ENCODE measurements at places on chromosomes 6 and 20.
A peak's percentile ranks its signal among the peaks of the same experiment; 100 is the strongest.

GRCh38 chr6:35677456-35677855 lies 11.3 kb downstream of the FKBP5 start:
- no peak for DNase-seq

GRCh38 chr6:141953072-141953471 lies 179.7 kb upstream of the GJE1 start:
- DNase-seq = no peak

GRCh38 chr6:156901309-156902019 lies 124.3 kb downstream of the ARID1B start:
- no peak for DNase-seq

GRCh38 chr6:157242791-157243190 lies 80.5 kb downstream of the TMEM242 start:
- DNase-seq = no peak

DNA sequence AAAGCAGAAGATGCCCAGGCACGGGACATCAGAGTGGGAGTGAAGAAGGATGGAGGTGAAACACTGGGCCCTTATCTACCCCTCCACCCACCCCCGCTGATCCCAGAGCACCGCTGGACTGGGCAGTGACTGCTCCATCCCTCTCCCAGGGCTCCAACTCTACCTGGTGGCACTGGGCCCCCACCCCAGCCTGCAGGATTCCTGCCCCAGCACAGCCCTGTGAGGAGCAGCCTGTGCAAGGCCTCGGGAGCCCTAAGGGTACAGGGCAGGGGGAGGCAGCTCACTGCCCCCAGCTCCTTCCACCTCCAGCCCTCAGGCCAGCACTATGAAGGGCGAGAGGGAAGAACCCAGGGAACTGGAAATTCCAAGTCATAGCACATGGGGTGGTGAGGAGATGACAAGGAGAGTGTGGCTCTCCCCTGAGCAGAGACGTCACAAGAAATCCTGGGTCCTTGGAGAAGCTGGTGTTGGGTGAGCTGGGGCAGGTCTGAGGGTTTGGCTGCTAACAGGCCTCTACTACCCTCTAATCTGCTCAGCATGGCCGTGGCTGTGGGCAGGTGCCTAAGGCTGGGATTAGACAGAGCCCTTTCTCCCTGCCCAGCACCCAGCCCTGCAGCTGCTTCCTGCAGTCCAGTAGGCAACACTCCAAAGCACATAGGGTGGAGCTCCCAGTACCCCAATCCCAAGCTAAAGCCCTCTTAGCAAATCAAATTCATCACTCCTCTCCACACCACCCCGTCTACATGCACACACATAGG lies 3.5 kb downstream of the CST3 start:
- DNase-seq = no peak

GRCh38 chr6:82484001-82484400 lies 120.4 kb downstream of the TPBG start:
- DNase-seq = no peak

GRCh38 chr6:139710556-139710955 lies 336.1 kb upstream of the CITED2 start:
- DNase-seq = no peak

- DNase-seq = no peak
Observed at GRCh38 chr6:38184585-38185080, 365.1 kb downstream of the ZFAND3 start.

DNA sequence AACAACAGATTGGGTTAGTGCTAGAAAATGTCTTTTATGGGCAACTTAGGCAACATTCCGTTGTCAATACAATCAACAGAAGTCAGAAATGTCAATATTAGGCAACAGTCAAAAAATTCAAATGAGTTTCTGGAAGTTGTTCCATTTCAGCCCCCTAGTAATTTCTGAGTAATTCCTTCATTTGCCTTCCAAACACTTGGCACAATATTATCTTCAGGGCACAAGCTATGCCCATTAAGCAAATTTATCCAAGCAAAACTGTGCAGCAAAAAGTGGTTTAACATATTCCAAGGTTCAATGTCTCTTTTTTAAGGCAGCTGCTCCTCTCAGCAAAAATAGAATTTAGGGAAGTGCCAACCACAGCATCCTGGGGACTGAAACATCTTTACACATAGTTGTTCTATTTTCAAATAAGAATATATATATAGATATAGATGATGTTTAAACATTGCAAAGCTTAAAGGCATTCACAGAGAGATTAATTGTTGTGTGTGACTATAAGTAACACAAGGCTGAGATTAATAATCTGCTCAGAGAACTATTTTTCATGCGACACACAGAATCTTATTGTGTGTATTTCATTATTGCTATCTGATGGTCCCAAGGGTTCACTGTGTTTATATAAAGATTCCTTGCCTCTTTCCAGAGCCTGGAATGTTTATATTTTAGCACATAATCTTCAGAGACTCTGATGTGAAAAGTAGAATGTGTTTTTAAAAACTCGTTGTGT lies 75.2 kb upstream of the ADTRP start:
- no peak for DNase-seq

DNA sequence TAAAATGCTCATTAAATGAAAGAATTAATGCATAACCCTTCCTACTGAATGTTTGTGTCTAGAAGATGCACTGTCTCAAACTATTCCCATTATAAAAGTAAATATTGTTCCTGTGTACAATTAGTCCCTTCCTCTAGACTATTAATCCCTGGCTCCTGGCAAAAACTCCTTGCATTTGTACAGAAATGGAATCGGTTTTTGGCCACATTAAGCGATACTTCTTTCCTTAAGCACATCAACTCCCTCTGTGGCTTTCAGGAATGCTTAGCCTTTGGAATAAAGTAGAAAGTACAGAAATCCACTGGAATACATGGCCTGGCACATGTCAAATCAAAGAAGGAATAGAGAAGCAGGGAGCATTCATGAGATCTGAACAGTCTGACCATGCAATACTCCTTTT lies 179.8 kb downstream of the GMPR start:
- DNase-seq = no peak

DNA sequence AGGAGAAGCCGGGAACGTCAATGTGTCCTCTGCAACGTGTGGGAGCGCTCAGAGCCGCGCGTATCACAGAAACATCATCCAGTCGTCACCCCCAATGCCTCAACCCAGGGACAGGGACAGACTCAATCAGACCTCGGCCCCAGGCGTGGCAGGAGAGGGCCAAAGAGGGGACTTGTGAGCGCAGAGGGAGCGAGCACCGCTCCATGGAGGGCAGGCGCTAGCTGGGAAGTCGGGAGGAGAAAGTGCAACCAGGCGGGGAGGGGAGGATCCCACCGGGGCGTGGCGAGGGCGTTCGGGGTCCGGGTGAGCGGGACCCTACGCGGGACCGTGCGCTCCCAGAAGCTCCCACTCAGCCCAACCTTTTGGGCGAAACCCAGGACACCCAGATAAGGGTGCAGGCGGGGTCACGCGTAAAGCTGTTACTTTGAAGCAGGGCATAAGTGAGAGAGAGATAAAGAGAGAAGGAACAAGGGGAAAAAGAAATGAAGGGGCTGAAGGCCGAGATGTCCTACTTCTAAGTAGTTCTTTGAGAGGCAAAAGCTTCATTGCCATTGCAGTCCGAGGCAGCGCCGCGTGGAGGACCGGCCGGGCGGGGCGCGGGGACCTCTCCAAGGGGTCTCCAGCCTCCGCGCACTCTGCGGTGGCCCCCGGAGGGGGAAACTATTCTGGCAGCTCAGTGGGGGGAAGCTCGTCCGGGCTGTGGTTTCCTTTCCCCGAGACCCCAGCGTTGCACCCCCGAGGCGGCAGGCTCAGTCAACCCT lies 862 bp upstream of the SOBP start:
- peak; percentile 22 for DNase-seq

DNA sequence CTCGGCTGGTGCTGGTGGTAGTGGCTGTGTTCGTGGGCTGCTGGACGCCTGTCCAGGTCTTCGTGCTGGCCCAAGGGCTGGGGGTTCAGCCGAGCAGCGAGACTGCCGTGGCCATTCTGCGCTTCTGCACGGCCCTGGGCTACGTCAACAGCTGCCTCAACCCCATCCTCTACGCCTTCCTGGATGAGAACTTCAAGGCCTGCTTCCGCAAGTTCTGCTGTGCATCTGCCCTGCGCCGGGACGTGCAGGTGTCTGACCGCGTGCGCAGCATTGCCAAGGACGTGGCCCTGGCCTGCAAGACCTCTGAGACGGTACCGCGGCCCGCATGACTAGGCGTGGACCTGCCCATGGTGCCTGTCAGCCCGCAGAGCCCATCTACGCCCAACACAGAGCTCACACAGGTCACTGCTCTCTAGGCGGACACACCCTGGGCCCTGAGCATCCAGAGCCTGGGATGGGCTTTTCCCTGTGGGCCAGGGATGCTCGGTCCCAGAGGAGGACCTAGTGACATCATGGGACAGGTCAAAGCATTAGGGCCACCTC lies 8.8 kb downstream of the NPBWR2 start:
- no peak for DNase-seq

- DNase-seq = no peak
Observed at GRCh38 chr6:2034256-2034655, 211.1 kb downstream of the GMDS start.

DNA sequence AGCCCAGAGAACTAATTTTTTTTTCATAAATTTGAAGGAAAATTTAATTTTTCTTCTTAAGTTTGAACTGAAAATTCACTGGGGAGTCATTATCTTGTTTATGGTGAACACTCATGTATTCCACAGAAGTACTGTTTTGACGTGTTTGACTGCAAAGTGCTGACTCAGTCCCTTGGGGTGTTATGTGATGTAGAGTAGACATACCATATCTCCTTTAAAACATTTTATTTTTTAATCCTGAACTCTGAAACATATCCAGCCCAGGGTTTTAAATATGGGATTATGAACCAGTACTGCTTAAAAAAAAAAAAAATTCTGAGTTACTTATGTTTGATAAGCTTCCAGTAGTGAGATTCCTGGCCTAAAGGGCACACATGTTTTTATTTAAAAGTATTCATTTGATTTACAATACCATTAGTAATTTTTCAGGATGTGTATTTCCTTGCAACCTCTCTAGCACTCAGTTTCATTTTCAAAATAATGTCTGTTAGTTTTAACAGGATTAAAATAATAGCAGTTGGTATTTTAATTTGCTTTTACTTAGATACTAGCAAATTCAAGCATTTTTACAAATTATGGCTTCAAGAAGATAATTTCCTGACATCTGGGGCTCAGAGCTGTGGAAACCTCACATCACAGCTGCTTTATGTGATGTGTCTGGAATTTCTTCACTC lies 81.7 kb upstream of the PDE10A start:
- no peak for DNase-seq

- no peak for DNase-seq
Observed at GRCh38 chr20:5114403-5114802, 5.4 kb downstream of the PCNA start.

DNA sequence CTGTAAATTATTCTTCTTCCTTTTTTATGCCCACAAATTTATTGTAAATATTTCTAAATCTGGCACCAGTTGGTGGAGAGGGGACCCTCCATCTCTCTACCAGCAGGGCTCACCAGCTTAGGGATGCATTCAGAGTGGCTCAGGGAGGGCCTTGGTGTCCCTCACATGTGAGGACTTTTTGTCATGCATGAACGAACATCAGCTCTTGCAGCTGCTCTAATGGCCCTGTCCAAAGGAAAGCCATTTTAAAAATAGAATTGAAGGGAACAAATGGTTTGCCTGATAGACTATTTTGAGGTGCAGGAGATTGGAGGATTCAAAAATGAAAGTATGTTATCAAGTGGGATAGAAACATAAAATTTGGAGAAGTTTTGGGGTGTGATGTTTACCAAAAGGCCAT lies 37.5 kb upstream of the KLHL31 start:
- no peak for DNase-seq

DNA sequence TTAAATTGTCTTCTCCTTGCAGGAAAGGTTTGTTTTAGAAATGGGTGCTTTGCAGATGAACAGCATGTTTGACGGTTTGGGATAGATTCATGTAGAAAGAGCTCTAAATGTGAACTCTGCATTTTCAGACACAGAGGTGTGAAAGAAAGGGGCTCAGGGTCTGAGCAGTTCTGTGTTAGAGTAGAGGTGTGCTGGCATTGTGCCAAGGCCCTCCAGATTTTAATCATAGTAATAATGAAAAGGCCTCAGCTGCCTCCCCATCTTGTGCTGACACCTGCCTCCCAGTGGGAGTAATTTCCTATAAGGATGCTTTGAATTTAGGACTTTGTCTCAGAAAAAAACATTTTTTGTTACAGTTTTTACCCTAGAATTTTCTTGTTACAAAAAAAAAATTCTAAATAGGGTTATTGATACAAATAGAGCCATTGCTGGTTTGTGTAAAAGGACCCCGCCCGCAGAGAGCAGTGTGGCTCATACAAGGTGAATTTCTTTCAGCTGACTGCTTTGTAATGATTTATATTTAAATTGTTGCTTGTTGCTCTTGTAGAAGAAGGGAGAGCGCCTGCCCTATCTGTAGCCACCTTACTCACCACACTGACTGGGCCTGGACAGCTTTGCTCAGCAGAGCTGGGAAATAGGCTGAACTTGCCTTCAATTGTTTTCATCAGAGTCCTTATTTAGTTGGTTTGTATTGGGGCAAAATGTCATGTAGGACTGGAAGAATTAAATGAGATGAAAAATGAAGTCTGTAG lies 294.5 kb downstream of the ZFAND3 start:
- no peak for DNase-seq

DNA sequence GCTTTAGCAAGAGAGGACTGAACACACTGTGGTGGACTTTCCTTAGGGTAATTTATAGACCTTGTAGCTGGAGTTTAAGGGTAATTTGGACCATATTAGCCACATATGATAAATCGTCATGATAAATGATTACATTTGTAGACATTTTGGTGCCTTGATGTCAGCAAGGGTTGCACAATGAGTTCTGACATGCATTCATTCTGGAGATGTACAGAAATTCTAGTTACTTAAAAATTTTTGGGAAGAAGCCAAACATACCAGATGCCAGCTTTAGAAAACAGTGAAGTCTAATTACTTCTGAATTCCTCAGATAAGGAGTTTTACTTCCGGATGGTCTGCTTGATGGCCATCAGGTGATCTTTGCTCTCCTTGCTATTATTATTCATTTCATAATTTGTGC lies 653.1 kb downstream of the TBC1D32 start:
- no peak for DNase-seq

DNA sequence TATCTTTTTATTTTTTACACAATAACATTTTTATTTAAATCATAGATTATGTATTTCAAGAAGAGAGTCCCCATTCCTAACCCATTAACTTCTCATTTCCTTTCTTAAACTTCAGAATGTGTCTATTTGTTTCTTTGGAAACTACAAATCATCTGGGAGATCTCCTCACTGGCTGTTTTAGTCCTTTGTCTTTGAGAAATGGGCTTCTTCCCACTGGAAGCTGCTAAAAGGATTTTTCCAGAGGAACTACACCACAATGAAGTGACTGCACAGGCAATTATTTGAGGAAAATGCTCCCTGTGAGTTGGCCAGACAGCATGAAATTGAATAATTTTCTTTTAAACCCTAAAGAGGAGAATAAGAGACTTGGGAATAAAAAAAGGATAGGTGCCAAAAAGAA lies 119.1 kb downstream of the TENT5A start:
- DNase-seq = no peak

DNA sequence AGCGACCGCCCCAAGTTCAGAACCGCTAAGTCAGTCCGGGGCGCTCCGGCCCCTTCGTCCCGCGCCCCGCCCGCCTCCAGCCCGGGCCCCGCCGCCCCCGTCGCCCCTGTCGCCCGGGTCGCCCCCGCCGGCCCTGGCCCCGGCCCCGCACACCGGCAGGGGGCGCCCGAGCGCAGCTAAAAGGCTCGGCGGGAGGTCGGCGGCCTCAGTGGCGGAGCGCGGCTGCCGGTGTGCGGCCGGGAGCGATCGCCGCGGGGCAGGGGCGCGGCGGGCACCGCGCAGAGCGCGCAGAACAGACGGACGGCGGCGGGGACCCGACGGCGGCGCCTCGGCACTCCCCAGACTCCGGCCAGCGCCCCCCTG lies at the start of gene FNDC1:
TSS of gene FNDC1 (plus strand) at position 208 of the 363 bp plus-strand sequence. CDS start 197 bp downstream, outside the sequence.
- no peak for DNase-seq

GRCh38 chr20:36461600-36462439 lies 79.5 kb upstream of the MYL9 start:
- DNase-seq = peak; percentile 90

All from pancreas (tissue), 10 donors.